ENCODE measurements at places on chromosomes 11 and 22.
A peak's percentile ranks its signal among the peaks of the same experiment; 100 is the strongest.

DNA sequence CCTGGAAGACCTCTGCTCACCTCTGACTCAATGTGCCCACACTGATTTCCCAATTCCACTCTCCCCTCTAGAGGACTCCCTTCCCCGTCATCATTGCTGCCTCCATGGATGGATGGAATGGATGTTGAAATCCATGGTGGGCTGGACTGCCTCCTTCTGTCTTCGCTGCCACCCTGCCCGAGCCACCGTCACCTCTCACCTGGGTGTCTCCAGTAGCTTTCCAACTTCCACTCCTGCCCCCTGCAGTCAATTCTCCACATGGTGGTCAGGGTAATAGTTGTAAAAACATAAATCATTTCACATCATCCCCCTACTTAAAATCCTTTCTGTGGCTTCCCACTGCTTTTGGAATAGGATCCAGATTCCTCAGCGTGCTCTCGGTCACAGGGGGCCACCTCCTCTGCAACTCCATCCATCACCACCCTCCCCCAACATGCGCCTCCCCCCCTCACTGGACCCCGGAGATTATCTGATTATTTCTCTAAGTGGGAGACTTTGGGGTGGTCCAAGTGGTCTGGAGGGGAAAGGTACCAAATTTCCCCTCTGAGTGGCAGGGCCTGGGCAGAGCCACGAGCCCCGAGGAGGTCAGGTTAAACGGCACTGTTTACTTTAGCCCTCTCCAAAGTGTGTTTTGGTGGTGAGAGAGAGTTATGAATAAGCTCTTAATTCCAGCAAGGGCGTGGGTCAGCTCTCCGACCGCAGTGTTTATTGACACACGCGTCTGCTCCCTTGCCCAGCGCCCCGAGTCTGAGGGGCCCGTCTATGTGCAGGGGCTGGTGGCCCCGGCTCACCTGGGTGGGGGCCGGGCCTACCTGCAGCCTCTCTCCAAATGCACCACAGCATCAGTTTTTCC, 313.7 kb downstream of the MN1 start:
- DNase-seq: no peak

- no peak for DNase-seq
These were observed 35.9 kb upstream of the ZBED5 start for GRCh38 chr11:10893714-10894151.

GRCh38 chr11:46162700-46163099, 41.4 kb upstream of the PHF21A start:
- peak; percentile 27 for DNase-seq

GRCh38 chr22:25062386-25063085, 110.0 kb downstream of the KIAA1671 start:
- DNase-seq: peak; percentile 84

DNA sequence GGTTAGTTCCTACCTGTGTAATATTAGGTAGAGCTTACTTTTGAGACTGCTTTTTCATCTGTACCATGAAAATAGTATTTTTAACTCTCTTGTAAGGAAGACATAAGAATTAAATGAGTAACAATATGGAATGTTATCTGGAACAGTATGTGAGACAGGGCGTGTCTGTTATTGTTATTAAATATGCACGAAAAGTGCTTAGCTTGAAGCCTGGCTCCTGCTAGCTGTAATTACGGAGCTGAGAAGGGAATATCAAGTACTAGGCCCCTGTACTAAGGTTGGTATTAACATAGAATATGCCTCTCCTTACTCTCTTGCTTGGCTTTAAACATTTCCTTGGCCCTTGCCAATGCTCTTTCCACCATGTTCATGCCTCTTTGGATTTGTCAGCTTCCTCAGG, 194.0 kb downstream of the FAM76B start:
- DNase-seq: no peak

All from activated CD8-positive, alpha-beta T cell treated with anti-CD3 and anti-CD28 coated beads for 36 hours (primary cell).